ENCODE measurements at places on chromosomes 6 and 20. TPM values are rescaled to one million over a fixed set of nuclear protein-coding genes. Genes with fewer than 3 reads are reported as not detected.

LAMA5 gene
- total RNA-seq = 19.3 TPM

ECT2L gene
- 0.50 TPM for total RNA-seq

RPRD1B gene
- 17.2 TPM for total RNA-seq

HINT3 gene
- total RNA-seq = 23.5 TPM

BACH2 gene
- 32.8 TPM for total RNA-seq

SLC13A3 gene
- total RNA-seq = 2.5 TPM

ULBP1 gene
- total RNA-seq = 1.6 TPM

MYH7B gene
- 3.4 TPM for total RNA-seq

CDSN gene
- not detected for total RNA-seq

All from motor neuron (in vitro differentiated cells).